Right hindlimb (tissue), 1 donor: ENCODE measurements at places on chromosomes 16 and 17.

DNA sequence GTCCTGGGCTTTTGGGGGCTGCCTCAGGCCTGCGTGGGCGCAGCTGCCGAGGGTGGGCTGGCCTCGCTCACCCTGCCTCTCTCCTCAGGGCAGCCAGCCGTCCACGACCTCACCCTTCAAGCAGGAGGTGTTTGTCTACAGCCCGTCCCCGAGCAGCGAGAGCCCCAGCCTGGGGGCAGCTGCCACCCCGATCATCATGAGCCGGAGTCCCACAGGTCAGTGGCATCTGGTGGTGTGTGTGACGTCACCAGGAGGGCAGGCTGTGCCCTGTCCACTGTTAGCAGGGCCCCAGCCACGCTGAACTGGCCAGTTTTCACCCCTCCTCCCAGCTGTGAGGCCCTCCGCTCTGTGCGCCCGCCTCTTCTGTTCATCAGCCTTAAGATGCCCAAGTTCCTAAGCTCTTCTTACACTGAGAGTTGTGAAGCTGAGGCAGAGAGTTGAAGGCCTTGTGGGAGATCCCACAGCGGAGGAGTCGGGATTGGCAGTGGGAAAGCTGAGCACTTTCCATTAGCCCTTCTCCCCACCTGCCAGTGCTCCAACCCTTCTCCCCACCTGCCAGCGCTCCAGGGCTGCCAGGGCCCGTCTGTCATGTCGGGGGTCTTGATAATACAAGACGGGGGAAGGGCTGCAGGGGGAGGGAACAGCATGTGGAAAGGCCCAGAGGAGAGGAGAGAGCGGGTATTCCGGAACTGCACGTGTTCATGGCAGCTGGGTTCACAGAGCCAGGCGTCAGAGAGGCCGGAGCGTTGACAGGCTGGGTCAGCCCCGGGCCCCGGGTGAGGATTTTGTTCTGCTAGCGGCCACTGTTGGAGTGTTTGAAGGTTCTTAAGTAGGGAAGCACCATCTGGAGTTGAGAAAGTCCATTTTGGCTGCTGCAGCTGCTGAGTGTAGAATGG is 36.3 kb downstream of the OR1D5 start:
- no peak for DNase-seq

GRCh38 chr16:22734368-22734767 is 79.6 kb upstream of the HS3ST2 start:
- DNase-seq: no peak

DNA sequence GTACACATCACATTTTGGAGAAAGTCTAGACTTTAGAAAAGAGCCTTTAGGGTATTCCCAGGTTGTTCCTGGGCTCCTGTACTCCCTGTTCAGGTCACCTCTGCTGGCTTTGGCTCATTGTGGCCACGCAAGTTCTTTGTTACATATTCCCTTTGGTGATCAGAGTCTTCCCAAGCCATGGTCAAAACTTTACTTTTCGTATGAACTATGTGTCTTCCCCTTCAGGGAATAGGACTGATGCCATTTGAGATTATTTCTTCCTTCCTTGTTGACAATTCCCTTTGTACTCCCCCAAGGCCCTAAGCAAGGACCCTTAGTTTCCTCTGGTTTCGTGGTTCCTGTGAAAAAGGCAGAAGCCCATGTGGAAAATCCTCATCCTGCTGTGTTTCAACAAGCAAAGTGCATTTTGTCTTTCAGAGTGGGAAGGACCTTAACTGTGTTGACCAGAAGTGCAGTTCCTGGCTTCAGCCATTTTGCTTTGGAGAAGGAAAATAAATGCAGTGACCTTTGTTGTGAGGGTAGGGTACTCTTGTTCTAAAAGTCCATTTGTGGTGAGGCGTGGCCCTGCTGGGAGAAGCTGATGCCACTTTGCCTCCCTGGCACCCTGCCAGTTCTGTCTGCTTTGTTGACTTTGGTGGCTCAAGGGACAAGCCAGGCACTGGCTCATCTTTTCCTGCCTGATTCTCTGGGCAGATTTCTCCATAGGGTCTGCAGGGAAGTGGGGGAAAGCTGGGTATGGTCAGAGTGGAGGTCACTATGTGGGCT is 55.1 kb downstream of the ZNRF1 start:
- DNase-seq: no peak

DNA sequence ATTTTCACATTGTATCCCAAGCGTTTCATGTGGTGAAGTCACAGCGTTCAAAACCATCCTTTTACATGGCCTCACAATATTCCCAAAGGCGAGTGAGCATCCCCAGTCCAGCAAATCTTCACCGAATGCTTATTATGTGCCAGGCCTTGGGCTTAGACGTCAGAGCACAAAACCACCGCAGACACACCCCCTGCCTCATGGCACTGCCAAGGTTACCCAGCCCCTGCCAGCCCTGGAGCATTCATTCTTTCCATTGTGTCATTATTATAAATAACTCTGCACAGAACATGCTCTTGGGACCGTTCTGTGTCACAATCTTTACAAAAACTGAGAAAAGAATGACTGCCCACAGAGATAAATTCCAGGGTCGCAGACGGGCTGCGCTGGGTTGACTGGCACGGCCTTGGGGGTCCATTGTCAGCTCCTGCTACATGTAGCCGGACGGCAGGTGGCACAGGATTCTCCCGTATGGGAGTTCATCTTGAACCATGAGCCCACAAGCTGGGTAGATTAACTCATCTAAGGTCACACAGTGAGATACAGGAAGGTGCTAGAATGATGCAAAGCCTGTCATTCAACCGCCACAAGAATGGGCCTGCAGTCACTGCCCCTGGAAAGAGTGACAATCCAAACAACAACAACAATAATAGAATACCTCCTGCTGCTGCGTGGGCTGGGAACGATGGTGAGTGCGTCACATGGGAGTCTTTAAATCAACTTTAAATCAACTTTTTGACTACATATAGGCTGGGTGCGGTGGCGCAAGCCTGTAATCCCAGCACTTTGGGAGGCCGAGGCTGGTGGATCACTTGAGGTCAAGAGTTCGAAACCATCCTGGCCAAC is 4.5 kb upstream of the NECAB2 start:
- no peak for DNase-seq

DNA sequence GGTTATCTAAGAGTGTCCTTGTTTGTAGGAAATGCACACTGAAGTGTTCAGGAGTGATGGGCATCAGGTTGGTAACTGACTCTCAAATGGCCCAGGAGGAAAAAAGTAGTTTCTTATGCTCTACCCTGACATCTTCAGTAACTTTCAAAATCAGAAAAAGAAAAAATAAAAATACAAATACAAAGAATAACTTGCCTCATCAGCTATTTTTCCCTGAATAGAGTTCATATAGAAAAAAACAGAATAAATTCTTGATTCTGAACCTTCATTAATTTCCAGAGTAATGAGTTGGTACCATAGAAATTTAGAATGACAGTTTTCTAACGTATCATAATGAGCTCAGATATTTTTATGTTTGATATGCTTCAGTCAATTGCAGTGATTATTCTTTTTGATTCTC is 27.2 kb upstream of the HYDIN start:
- no peak for DNase-seq
